ENCODE measurements at places on chromosomes 3 and 15.

GRCh38 chr15:77851691-77852090 lies 219.0 kb upstream of the LINGO1 start:
- no peak for ATAC-seq

- ATAC-seq = no peak
Observed at GRCh38 chr3:51712963-51713362, 6.1 kb downstream of the GRM2 start.

DNA sequence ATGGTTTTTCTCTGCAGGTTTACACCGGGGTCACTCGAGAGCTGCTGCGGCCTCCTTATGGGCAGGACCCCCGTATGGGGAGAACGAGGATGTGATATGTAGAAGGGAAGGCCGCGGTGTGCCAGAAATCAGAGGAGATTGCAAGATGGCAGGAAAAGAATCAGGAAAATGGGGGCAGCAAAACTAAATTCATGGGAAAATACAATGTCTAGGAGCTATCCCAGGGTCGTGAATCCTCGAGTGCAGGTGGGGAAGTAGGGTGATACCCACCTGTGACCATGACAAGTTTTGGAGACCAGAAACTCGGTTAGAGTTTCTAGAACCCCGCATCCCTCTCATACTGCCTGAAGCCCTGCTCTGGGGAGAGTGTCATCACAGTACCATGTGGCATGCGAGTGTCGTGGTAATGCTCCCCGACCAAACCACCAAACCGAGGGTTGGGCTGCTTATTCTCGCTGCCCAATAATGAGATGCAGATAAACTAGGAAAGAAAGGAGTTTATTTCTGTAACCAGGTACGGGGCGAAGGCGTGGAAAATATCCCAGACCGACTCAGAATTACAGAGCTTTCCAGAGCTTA lies 781 bp downstream of the TRNT1 start:
- ATAC-seq = no peak

GRCh38 chr15:57036352-57036751 lies 117.9 kb downstream of the TCF12 start:
- no peak for ATAC-seq

DNA sequence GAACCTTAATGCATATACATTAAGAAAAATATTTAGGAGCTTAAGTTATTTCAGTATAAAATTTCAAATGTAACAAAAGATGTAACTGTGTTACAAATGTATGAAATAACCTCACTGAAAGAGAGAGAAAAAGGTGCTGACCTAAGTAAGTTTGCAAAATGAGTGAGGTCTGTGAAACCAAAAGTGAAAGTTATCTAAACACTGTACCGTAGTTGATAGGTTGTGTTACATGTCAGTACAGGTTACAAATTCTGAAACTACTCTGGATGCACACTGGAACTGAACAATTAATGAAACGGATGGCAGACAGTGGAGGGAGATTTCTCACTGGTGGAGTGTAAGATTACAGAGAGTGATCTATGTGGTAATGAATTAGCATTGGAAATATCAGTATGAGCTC lies 420.7 kb downstream of the ZNF385D start:
- ATAC-seq = peak; percentile 38

DNA sequence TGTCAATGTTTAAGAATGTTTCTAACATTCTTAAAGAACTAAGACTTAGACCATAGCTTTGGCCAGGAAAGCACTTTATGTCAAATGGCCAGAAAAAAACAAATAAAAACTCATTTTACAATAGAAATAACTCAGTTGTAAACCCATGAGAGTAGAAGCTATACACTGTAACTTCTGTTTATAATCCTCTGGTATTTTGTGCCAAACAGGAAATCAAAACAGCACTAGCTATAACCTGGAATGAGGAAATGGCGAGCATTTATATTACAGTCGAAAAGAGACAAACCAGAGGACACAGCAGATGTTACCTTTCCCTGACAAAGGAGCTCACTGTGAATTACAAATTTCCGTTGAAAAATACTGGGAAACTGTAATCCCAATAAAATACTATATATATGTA lies 10.3 kb downstream of the GK5 start:
- no peak for ATAC-seq

DNA sequence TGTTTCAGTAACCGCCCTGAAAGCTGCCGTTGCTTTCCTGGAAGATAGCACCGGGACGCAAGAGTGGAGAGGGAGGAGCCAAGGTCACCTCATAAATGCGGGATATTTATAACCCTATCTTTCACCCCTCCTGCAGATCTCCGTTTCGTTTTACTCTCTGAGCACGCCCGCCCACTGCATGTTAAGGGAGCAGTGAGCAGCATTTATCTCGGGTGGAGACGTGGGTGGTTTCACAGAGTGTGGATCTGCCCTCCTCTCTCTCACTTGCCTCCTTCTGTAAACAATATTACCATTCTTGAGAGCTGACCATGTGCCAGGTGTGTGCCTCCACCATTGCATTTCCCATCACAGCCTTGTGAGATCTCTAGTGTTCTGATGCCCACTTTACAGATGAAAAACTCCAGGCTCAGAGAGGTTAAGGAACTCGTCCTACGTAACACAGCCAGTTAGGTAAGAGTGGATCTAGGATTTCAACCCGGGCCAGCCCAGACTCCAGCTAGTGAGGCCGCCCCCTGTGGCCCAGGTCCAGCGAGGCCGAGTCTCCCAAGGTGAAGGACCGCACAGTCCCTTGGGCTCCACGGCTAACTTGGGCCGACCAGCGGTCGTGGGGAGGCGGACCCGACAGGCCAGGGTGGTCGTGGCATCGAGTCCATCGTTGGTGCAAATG lies 16.9 kb upstream of the SEMA4B start:
- ATAC-seq = peak; percentile 57

DNA sequence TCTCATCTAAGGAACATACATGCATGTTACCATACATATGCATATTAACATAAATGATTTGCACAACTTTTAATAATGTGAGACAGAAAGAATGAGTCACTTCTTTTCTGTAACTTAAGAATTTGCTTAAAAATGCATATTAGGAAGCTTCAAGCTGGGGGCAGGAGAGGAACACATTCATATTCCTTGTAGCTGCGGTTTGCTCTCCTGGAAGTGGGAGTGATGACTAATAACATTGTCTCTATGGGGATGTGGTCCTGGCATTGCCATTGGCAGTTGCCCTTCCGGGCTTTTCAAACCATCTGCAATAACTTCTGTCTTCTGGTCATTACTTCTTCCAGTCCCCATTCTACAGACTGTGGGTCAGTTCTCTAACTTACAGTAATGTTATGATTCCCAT lies 15.6 kb downstream of the CHST2 start:
- ATAC-seq = peak; percentile 28

DNA sequence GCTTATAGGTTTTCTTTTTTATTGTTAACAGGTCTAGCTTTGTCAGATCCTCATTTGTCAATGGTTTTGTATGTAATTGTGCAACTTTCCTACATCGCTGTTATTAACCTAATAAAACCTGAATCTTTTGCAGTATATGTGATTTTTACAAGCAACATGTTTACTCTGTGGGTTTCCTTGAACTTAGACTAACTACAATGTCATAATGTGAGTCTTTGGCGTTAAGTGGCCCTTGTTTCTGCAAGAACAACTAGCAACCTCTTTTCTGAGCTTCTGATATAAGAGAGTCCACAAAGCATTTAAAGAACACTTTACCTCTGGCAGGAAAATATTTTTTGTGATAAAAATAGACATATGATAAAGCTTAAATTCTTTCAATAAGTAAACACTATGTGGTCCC lies 230.3 kb upstream of the CFAP20DC start:
- no peak for ATAC-seq

DNA sequence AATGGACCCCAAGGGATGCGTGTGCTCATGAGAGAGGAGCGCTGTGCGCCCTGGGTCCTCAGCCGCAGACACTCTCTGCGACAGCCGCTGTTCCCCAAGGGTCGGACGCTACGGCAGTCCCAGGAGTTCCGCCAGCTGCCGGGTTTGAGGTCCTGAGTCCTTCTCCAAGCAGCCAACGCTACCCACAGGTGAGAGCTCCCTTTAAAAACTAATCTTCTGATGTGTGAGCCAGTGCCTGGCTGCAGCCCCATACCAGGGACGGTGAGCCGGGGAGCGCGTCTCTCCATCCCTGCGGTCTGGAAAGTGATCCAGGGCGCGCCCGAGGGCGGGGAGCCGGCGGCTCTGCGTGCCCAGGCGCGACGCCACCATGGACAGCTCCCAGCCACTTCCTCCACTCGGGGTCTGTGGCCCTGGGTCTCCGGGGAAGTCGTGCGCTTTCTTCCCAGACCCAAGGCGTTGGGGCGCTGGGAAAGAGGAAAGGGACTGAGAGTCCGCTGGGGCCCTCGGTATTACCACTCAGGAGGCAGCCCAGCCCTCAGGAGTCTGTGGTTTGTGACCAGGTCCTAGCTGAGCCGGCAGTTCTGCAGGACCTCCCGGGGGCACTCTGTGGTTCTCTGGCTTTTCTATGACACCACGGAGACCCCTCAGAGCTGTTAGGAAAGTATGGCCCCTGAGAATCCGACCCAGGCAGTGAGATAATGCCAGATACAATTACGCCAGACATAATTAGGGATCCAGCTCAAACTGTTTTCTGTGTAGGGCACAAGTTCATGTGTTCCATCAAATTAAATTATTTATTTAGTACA lies 1.4 kb downstream of the CEMIP start:
- ATAC-seq = no peak

- ATAC-seq = no peak
Observed at GRCh38 chr3:158748237-158748828, 16.1 kb upstream of the RARRES1 start.

GRCh38 chr3:51696954-51697353 lies 9.9 kb upstream of the GRM2 start:
- ATAC-seq = peak; percentile 80

- ATAC-seq = no peak
Observed at GRCh38 chr3:155917781-155918180, 47.3 kb downstream of the GMPS start.

DNA sequence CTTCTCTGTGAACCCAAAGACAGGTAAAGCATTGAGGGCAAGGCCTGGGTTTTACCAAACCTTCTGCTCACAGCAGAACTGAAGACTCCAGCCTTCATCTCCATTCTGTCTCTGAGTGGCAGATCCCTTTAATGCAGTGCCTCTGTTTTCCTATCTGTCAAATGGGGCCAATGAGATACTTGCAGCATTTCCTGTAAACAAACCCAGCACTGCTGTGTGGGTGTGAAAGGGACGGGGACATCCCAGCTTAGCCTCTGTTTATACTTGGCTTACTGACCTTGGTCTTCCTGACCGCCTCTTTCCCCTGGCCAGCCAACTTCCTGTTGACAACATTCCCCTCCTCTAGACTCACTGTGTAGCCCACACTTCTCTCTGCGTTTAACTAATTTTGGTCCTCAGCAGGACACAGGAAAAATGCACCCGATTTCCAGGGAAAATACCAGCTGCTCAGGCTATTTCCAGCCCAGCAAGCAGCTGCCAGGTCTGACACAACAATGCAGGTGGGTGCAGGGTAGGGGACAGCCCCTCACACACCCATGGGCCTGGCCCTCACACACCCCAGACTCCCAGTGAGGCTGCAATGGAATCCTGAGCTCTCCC lies 105.9 kb upstream of the HERC1 start:
- no peak for ATAC-seq

GRCh38 chr3:160169139-160169976 lies 55.9 kb upstream of the C3orf80 start:
- peak; percentile 79 for ATAC-seq

- ATAC-seq = no peak
Observed at GRCh38 chr3:60571511-60571910, 679.7 kb downstream of the FHIT start.

- no peak for ATAC-seq
Observed at GRCh38 chr15:67765701-67766100, 59.6 kb upstream of the SKOR1 start.

DNA sequence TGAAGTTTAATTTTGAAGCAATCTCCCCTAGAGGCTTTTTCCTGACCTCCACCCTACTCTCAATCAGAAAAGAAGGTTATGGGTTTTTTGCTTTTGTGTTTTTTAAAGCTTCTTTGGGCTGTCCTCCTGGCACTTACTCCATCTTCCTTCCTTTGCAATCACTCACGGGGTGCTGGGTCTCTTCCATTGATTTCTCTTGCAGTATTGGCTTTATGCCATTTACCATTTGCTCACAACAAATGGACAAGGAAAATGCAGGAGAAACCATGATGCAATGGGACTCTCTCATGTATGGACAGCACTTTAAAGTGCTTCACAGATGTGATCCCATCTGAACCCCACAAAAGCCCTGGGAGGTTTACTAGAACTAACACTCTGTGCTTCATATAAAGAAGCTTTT lies 57.5 kb downstream of the SST start:
- ATAC-seq = no peak

- ATAC-seq = no peak
Observed at GRCh38 chr15:27091270-27091940, 120.4 kb downstream of the GABRG3 start.

GRCh38 chr3:172051957-172052354 lies 12.6 kb downstream of the FNDC3B start:
- no peak for ATAC-seq

DNA sequence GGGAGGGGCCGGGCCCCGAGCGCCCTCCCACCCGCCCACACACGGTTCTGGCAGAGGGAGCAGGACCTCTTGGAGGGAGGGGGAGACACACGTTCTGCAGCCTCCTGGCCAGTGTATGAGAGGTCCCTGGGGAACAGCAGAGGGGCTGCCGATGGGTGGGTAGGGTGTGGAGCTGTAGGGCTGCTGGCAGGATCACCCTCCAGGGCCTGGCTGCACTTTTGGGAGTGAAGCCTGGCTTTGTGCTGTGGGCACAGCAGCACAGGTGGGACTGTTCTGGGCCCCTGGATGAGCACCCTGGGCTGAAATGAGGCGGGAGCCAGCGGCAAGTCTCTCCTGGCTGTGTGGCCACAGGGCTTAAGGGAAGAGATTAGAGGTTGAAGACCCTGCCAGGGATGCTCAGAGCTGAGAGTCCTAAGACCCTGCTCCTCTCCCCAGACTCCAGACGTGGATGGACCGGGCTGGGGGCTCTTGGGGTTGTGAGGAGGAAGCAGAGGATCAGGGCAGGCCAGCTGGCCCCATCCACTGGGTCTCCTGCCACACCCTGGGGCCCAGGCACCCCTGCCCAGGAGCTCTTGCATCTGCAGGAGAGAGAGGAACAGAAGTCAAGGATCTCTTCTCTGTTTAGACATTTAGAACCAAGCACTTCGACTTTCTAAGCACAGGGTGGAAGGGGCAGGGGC lies 45.2 kb downstream of the RGMA start:
- no peak for ATAC-seq

GRCh38 chr15:80850941-80851451 lies 71.8 kb downstream of the CEMIP start:
- ATAC-seq = no peak

DNA sequence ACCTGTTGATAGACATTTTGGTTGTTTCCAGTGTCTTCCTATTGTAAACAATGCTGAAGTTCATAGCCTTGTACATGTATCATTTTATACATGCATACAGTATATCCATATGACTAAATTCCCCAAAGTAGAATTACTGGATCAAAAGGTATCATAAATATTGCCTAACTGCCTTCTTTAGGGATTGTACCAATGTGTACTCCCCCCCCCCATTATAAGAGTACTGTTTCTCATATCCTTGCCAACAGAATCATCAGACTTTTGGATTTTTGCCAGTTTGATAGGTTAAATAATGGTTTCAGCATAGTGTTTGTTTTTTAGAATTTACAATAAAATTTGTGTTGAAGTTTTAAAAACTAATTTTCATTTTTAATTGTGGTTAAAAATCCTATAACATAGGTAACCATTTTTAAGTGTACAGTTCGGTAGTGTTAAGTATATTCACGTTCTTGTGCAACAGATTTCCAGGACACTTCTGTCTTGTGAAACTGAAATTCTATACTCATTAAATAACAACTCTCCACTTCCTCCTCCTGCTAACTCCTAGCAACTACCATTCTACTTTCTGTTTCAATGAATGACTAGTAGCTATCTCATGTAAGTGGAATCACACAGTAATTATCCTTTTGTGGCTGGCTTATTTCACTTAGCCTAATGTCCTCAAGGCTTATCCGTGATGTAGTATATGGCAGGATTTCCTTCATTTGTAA lies 30.8 kb upstream of the MAP3K13 start:
- ATAC-seq = peak; percentile 20
